ENCODE measurements at places on chromosomes 2 and 18. TPM values are rescaled to one million over a fixed set of nuclear protein-coding genes. Genes with fewer than 3 reads are reported as not detected.

Gene ADD2
- 1.2 TPM for total RNA-seq

Gene KATNAL2
- 0.98 TPM for total RNA-seq

Gene LIMS2
- total RNA-seq: 6.1 TPM

Gene GRB14
- not detected for total RNA-seq

Gene CCDC178
- not detected for total RNA-seq

Gene ZBTB7C
- total RNA-seq: not detected

Gene MAP3K2
- total RNA-seq: 57.7 TPM

GRCh38 chr2:229703909-229704630, 10.3 kb downstream of the DNER start:
- DNase-seq: no peak
- no peaks in the 10 kb centered on the region for H3K4me1 ChIP-seq
- H3K4me3 ChIP-seq: no peak overlapping the region
- no peaks in the 10 kb centered on the region for H3K36me3 ChIP-seq

DNA sequence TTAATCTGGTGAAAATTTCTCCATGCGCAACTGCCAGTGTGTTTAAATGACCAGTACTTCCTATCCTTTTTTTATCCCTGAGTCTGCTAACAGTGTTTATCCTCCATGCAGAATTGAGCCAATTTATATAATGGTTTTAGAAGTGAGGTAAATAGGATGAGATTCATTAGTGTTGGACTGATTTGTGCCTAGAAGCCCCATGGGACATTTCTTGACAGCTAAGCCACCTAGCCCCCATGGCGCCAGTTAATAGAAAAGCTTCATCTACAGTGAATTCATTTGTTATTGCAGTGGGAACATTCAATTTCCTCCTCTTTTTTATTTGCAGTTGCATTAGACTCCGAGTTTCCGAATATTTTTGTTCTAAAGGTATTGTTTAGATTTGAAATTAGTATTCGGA, 175.6 kb downstream of the ARL6IP6 start:
- no peak overlapping the region for H3K27ac ChIP-seq
- DNase-seq: no peak
- no peaks in the 10 kb centered on the region for H3K27me3 ChIP-seq
- no peaks in the 10 kb centered on the region for H3K36me3 ChIP-seq
- no peaks in the 10 kb centered on the region for H3K4me1 ChIP-seq

DNA sequence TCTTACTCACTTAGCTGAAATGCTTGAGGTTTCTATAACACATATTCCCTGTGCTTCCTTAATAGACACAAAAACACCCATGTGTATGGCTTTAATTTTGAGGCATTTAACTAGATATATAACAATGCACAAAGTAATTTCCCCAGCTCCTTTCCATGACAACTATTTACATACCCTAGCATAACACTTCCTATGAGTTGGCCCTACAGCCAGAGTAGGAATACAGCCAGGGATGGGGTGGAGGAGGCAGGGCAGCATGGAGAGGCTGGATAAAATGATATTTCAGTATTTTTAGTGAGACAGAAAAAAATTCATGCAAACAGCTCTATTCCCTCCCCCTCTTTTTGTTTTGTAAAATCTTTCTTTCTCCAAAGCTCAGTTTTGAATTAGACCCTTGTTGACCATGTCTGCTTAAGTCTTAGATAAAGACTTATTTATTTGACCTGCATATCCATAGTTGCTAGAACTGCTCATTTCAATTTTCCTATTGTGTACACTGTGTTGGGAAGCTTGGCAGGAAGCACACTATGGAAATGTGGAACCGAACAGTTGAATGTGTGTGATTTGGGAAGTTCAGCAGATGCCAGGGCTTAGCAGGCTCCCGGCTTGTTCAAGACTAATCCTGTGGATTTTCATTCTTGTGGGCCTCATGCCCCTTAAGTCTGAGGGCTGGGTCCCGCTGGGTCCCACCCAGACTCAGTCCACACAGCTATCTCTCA, 11.2 kb upstream of the B3GNT2 start:
- H3K4me1 ChIP-seq: no peaks in the 10 kb centered on the region
- H3K36me3 ChIP-seq: no peaks in the 10 kb centered on the region
- no peak overlapping the region for H3K4me3 ChIP-seq
- no peak for DNase-seq

GRCh38 chr2:162300266-162300665, 18.2 kb downstream of the IFIH1 start:
- H3K27ac ChIP-seq: no peak overlapping the region
- peaks cover 5% of the 10 kb centered on the region for H3K36me3 ChIP-seq
- no peaks in the 10 kb centered on the region for H3K27me3 ChIP-seq
- DNase-seq: no peak
- no peaks in the 10 kb centered on the region for H3K4me1 ChIP-seq
- no peak overlapping the region for H3K4me3 ChIP-seq

- H3K36me3 ChIP-seq: no peaks in the 10 kb centered on the region
- no peak overlapping the region for H3K27ac ChIP-seq
- H3K4me3 ChIP-seq: no peak overlapping the region
- no peaks in the 10 kb centered on the region for H3K4me1 ChIP-seq
- DNase-seq: no peak
Observed at GRCh38 chr2:124333784-124334183, 308.7 kb downstream of the CNTNAP5 start.

GRCh38 chr2:17301437-17301836, 216.8 kb downstream of the RAD51AP2 start:
- no peak overlapping the region for H3K4me3 ChIP-seq
- no peak overlapping the region for H3K27ac ChIP-seq
- H3K4me1 ChIP-seq: no peaks in the 10 kb centered on the region
- no peaks in the 10 kb centered on the region for H3K36me3 ChIP-seq
- H3K27me3 ChIP-seq: no peaks in the 10 kb centered on the region
- no peak for DNase-seq
